ENCODE measurements at places on chromosomes 7 and 10.
A peak's percentile ranks its signal among the peaks of the same experiment; 100 is the strongest.

GRCh38 chr7:73521636-73522104 is 423 bp downstream of the BAZ1B start:
- DNase-seq = no peak

DNA sequence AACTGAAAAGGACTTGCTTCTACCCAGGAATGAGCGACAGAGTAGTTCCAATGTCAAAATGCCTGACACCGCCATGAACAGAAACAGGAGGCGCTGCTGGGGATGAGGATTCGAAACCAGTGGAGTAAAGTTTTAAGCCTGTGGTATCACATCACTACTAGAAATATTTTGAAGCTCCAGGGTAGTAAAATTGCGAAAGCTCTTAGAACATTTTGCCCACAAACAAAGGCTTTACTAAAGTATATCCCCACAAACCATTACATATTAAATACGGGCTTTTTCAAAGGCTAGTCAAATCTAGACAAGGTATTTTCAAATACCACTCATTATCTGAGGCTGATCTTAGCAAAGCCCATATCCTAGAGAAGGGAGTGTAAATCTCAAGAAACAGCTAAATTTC is 2.4 kb downstream of the PRDX3 start:
- no peak for DNase-seq

- DNase-seq = no peak
Observed at GRCh38 chr7:47092336-47092735, 489.6 kb downstream of the TNS3 start.

GRCh38 chr7:3747467-3747866 is 446.4 kb downstream of the SDK1 start:
- DNase-seq = no peak

DNA sequence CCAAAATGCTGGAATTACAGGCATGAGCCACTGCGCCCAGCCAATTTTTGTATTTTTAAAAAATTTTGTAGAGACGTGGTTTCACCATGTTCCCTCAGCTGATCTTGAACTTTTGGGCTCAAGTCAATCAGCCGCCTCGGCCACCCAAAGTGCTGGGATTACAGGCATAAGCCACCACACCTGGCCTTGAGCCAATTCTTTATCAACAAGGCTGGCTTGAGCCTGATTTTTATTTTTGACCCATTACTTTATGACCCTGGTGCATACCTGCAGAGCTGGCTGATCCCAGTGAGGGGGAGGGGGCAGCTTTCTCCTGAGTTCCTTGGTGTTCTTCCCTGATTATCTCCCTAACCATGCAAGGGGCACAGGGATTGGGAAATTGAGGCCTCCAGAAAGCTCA is 15.8 kb upstream of the CPA1 start:
- DNase-seq = peak; percentile 37

GRCh38 chr10:90313576-90314325 is 544.1 kb downstream of the HTR7 start:
- no peak for DNase-seq

DNA sequence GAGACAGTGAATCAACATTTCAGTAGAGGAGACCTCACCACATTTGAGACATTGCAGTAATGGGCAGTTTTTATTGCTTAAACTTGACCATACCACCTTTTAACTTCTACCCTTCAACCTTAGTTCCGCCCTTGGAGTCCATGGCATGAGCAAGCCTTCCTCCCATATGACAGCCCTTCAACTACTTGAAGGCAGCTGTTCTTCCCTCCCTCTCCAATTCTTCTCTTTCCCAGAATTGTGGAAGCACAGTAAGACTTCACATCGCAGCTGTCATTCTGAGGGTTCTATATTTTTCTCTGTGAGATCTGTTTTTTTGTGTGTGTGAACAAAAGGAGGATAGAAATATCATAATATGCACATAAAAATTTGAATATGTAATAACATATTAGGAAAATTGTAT is 2.2 kb upstream of the TSPAN12 start:
- no peak for DNase-seq

GRCh38 chr7:8068892-8069686 is 100.5 kb downstream of the GLCCI1 start:
- no peak for DNase-seq

DNA sequence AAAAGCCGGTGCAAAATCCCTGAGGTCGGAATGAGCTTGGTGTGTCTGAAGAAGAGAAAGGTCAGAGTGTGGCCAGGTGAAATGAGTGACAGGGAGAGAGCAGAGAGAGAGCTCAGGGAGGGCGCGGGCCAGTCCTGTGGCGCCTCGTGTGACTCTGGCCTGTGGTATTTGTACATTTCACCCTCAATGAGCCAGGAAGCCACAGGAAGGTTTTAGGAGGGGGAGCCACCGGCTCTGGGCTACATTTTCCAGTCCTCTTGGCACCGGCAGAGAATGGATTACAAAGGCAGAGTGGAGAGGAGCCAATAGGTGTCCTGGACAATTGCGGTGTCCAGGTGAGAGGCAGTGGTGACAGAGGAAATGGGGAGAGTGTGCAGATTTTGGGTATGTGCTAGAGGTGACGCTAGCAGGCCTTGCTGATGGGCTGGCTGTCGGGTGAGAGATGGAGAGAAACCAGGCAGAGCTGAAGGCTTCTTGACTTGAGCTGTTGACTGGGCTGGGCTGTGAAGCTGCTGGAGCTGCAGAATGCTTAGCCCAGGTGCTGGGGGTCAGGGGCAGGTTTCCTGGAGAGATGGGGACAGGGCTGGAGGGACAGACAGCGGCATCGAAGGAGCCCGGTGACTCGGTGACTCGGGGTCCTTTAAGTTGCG is 38.1 kb downstream of the COL13A1 start:
- DNase-seq = peak; percentile 13

DNA sequence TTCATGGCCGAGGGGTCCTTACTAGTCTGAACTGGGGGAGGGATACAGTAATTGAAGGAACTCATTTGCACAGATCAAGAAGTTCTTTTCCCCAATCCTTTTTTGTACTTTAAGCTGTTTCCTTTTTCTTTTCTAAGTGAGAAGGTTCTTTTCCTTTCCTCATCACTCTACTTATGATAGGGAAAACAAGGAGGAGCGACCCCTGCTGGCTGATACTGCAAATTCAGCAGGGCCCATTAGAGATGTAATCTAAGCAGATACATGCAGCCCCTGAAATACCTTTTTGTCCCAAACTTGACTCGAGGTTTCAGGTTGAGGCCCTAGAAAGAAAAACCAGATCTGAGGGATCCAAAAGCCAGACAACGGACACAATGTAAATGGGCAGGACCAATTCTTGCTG is 305.5 kb downstream of the DNAJB9 start:
- no peak for DNase-seq

GRCh38 chr10:48708144-48708543 is 23.5 kb downstream of the WDFY4 start:
- no peak for DNase-seq

GRCh38 chr10:102796407-102797176 is 40.6 kb downstream of the CYP17A1 start:
- DNase-seq = no peak

DNA sequence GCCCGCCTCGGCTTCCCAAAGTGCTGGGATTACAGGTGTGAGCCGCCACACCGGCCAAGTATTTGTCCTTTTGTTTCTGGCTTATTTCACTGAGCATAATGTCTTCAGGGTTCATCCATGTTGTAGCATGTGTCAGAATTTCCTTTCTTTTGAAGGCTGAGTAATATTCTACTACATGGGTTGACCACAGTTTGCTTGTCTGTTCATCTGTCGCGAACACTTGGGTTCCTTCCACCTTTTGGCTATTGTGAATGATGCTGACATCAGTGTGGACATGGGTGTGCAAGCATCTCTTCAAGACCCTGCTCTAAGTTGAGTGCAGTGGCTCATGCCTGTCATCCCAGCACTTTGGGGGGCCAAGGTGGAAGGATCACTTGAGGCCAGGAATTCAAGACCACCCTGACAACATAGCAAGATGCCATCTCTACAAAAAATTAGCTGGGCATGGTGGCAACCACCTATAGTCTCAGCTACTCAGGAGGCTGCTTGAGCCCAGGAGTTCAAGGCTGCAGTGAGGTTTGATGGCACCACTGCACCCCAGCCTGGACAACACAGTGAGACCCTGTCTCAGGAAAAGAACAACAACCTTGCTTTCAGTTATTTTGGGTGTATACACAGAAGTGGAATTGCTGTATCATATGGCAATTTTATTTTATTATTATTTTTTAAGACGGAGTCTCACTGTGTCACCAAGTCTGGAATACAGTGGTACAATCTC is 17.0 kb downstream of the CHST12 start:
- DNase-seq = no peak

GRCh38 chr10:93462371-93462770 is 19.8 kb downstream of the MYOF start:
- DNase-seq = no peak

DNA sequence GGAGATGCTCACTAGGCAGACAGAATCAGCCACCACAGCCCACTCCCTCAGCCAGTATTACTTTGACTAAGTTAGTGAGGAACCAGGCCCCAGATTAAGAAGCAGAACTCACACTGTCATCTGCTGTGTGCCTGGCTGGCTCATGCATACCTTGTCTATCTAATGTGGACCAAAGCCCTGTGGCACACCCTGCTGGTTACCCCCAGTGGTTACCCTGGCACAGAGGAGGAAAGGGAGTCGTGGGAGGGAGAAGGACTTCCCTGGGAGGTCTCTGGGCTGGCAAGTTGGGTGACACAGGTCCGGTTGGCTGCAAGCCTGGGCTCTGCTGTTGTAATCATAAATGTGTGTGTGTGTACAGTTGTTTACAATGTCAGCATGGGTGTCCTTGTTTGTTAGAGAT is 7.5 kb upstream of the SH2D4B start:
- DNase-seq = no peak

GRCh38 chr10:97485647-97486281 is 12.5 kb downstream of the MMS19 start:
- no peak for DNase-seq

- DNase-seq = no peak
Observed at GRCh38 chr10:66842867-66843266, 83.0 kb upstream of the LRRTM3 start.

- peak; percentile 22 for DNase-seq
Observed at GRCh38 chr10:71580926-71581325, 138.7 kb downstream of the C10orf105 start.
